Breast epithelium (tissue), 4 donors: ENCODE measurements at places on chromosomes 1 and 21. TPM values are rescaled to one million over a fixed set of nuclear protein-coding genes. Genes with fewer than 3 reads are reported as not detected.

The EDN2 gene
- total RNA-seq = 2.3 TPM

DNA sequence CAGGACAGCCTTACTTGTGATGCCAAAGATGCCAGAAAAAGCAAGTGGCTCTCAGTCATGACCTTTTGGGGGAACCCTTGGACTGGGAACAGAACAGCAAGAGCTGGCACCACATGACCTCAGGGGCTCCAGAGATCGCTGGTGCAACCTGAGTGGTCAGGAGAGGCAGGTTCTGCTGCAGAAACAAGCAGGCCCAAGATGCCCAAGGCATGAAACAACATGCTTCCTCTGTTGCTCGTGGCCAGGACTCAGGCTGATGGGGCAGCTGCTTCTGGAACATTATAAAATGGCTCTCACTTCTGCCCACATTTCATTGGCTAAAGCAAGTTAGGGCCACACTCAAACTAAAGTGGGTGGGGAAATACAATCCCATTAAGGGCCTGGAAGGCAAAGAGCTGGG is 17.7 kb upstream of the CLSTN1 start:
- no peak for DNase-seq

The CTSS gene
- total RNA-seq = 153 TPM

GRCh38 chr1:89802841-89803240 is 18.0 kb upstream of the LRRC8D start:
- no peak for DNase-seq

DNA sequence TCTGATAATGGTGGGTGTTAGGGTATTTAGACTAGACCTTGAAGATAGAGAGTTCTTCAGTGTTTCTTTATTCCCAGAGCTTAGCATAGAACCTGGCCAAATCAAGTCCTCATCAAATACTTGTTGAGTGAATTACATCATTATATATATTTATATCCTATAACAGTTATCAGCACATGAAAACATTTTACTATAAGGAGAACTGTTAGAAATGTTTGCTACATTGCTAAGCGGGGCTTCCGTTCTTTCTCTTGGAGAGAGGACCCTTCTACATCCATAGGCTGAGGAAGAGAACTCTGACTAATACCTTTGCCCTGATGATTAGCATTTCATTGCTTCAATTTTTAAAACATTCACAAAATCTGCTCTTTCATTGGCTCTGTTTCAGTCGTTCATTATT is 66.5 kb upstream of the NBL1 start:
- DNase-seq = no peak

The CYB561D1 gene
- total RNA-seq = 6.6 TPM

The STPG1 gene
- total RNA-seq = 4.6 TPM

GRCh38 chr1:109350655-109351054 is 43.8 kb upstream of the MYBPHL start:
- no peak for DNase-seq

- DNase-seq = no peak
These were observed 499.1 kb upstream of the RUNX1 start for GRCh38 chr21:35547946-35548774.

- DNase-seq = no peak
These were observed 33.9 kb upstream of the LBR start for GRCh38 chr1:225461533-225462428.

- no peak for DNase-seq
These were observed at the start of gene CLCA4 for GRCh38 chr1:86546787-86547221. TSS of gene CLCA4 (plus strand) at chr1:86547078. CDS start at chr1:86547120, 42 bp downstream.

DNA sequence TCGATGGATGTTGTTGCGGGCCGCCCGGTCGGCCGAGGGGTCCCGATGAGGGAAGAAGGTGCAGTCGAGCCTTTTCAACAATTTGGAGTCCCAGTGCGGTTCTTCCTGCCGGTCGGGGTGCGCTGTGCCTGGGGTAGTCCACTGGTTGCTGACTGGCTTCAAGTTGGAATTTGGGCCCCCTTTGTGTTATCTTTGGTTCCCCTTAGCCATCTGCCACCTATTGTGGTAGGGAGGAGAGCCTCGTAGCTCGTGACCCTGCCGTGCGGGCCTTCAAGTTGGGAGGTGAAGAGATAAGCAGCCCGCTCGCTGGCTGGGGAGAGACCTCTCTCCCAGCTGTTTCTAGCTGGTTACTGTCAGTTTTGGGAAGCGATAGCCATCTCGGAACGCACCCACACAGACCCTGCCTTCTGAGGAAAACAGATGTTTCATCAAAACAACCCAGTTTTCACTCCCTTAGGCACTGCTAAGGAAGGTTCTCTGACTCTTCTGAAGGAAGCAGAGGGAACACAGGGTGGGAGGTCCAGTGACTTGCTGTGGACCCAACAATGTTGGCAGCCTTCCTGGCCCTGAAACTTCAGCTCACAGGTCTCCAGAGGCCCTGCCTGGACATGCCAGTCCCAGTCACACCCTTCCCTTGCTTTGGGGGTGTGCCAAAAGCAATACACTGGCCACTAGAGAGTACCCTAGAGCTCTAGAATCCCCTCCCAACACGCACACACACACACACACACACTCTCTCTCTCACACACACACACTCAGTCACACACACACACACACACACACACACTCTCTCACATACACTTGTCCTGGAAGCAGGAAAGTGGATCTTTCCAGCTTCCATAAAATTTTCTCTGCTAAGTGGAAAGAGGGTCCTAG is 1.0 kb downstream of the BTG2 start:
- DNase-seq = peak; percentile 93

DNA sequence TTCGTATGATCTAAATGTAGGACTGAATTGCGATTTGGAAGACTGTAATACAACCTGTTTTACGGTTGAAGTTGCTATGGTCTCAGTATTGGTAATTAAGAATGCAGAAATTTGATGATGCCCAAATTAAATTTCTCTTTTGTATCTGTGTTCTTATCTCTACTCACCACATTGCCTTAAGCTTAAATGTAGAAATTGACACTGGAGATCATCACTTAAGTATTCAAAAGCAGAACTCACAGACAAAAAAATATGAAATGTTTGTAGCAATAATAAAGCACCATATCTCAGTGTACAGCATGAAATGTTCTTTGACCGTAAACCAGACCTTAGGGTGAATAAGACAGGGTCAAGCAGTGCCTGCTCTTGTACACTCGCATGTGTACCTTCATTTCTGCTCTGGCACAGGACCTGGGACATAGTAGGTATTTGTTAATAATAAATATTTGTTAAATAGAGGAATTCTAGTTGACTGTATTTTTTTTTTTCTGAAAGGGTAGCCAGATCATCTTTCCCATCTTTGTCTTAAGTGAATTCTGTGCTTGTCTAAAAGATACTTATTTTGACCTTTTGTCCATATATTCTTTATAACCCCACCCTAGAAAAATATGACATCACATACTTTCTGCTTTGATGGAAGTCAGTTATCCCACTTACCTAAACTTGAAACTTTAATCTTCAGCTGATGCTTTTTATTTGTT is 1.5 kb downstream of the CDC7 start:
- DNase-seq = no peak

The IL22RA1 gene
- 0.98 TPM for total RNA-seq

DNA sequence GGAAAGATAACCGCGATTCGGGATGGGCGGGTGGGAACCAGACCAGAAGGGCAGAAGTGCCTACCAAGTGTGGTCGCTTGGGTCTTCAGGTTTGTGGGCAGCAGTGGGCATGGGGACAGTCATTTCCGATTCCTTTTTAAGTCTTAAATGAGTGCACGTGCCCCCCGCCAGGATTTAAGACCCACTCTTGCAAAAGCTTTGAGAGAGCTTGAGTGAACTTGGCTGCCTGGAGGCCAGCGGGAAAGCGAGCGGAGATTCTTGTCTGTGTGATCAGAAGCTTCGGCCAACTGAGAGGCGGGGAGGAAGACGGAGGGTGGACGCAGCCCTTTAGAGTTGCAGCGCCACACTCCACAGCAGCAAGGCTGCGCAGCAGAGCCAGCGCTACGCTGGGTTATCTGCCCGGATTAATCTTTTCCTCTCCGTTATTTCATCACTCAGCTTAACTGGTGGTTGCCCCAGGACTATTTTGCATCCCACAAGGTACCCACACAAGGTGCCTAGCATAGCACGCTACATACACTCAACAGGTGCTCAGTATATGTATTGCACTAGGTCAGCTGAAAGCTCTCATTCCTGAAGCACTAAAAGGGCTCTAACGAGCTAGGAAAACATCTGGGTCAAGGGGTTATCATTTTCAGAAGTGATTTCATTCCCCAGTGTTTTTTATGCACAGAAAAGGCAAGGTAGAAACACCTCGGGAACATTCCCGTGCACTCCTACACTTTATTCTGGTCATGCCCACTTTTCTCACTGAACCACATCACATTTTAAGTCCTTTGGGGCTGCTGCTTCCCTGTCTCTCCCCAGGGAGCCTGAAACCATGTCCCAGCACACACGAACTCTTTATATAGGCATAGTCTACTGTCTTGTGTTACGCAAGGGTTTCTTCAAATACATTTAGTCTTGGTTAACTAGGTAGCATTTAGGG is 1.5 kb upstream of the BATF3 start:
- DNase-seq = peak; percentile 56

GRCh38 chr1:20324704-20325406 is 34.2 kb downstream of the VWA5B1 start:
- DNase-seq = no peak
